Activated naive CD8-positive, alpha-beta T cell treated with anti-CD3 and anti-CD28 coated beads, Interleukin-2, amount 50 U/mL, for 24 hours (primary cell): ENCODE measurements at places on chromosomes 1 and 21.
A peak's percentile ranks its signal among the peaks of the same experiment; 100 is the strongest.

GRCh38 chr21:41000838-41001237, 153.9 kb upstream of the DSCAM start:
- H3K4me3 ChIP-seq: no peak overlapping the region
- no peak for DNase-seq
- no peaks in the 10 kb centered on the region for H3K4me1 ChIP-seq
- no peaks in the 10 kb centered on the region for H3K36me3 ChIP-seq

DNA sequence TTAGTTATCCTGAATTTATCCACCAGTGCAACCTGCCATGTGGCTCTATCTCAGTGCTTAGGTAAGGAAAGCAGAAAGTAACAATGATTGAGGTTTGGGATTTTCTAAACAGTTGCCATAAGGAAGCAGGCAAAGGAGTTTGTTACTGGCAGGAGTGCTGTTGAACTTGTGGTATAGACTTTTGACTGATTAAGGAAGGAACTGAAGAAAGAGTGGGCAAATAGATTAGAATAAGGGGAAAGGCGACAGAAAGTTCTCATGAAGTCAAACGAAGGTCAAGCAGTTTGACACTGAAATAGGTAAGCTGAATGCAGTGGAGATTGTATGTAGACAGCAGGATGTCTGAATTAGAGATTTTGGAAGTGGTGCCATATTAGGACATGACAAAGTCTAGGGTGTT, 24.2 kb upstream of the CR2 start:
- H3K27me3 ChIP-seq: peaks cover 13% of the 10 kb centered on the region
- H3K27ac ChIP-seq: no peak overlapping the region

DNA sequence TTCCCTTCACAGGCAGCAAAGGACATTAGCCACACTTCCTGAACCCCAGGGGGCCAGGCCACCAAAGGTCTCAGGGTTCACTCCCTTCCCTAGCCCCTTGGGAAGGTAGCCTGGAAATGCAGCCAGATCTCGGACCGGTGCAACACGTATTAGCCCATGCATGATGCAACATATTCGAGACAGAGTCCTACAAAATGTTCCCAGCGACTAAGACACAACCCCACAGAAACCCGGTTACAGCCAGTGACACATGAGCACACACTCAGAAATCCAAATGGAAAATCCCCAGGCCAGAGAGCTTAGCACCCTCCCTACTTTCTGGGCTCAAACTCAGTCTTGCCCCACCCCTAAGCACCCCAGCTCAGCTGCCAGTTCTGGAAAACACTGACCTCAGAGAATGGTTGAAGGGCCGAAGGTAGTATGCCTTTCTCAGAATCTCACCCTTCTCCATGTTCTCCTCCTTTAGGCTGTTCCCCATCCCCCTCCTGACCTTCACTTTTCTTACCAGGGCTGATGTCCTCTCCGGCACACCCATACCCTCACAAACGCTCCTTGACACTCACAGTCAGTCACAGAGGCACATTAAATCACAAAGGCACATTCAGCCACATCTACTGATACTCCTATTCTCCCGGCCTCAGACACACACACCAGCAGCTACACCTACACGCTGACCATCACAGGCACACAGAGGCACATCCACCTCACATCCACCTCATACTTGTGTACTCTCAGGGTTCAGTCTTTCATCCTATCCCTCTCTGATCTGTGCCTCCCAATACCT, at the start of gene TSPAN1:
Gene TSPAN1 (plus strand): TSS at position 640 of the 784 bp plus-strand sequence. CDS start 6,021 bp downstream, outside the sequence.
- H3K27me3 ChIP-seq: no peaks in the 10 kb centered on the region
- H3K36me3 ChIP-seq: no peaks in the 10 kb centered on the region
- H3K27ac ChIP-seq: no peak within 1 kb of the TSS
- H3K4me1 ChIP-seq: no peaks in the 10 kb centered on the region
- no peak within 1 kb of the TSS for H3K4me3 ChIP-seq

DNA sequence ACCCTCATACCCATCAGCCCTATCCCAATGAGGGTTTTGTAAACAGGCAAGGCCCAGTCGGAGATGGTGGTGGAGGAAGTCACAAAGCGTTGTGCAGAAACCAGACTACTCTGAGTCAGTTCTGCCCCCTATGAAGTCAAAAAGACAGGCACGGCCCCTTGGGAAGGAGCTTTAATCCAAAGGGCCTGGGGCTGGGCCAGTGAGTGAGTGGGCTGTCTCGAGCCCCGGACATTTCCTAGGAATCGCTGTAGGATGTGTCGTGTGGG, 442 bp upstream of the AHCYL1 start:
- H3K27ac ChIP-seq: no peak overlapping the region
- peaks cover 41% of the 10 kb centered on the region for H3K4me1 ChIP-seq
- H3K36me3 ChIP-seq: peaks cover 26% of the 10 kb centered on the region
- DNase-seq: no peak
- H3K27me3 ChIP-seq: no peaks in the 10 kb centered on the region

- peaks cover 3% of the 10 kb centered on the region for H3K4me1 ChIP-seq
- no peak for DNase-seq
- no peak overlapping the region for H3K27ac ChIP-seq
- H3K4me3 ChIP-seq: no peak overlapping the region
- no peaks in the 10 kb centered on the region for H3K36me3 ChIP-seq
Measured at GRCh38 chr1:20102875-20103274, 16.5 kb downstream of the PLA2G2D start.

DNA sequence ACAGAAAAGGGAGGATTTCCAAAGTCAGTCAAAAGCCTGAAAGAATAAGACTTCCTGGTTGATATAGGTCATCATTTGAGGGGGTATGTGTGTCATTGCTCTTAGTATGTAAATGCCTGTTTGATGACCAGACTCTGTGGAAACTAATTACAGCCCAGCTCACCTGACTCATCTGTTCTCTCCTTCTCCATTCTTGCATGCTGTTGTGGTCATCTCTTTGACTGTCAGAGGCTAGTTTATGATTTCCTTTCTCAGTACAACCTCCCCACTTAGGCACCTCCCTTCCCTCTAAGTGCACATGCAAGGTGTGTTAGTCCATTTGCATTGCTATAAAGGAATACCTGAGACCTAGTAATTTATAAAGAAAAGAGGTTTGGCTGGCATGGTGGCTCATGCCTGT, 2.4 kb upstream of the C1orf116 start:
- no peak overlapping the region for H3K27ac ChIP-seq
- DNase-seq: no peak
- H3K36me3 ChIP-seq: no peaks in the 10 kb centered on the region
- peaks cover 40% of the 10 kb centered on the region for H3K27me3 ChIP-seq
- no peak overlapping the region for H3K4me3 ChIP-seq

DNA sequence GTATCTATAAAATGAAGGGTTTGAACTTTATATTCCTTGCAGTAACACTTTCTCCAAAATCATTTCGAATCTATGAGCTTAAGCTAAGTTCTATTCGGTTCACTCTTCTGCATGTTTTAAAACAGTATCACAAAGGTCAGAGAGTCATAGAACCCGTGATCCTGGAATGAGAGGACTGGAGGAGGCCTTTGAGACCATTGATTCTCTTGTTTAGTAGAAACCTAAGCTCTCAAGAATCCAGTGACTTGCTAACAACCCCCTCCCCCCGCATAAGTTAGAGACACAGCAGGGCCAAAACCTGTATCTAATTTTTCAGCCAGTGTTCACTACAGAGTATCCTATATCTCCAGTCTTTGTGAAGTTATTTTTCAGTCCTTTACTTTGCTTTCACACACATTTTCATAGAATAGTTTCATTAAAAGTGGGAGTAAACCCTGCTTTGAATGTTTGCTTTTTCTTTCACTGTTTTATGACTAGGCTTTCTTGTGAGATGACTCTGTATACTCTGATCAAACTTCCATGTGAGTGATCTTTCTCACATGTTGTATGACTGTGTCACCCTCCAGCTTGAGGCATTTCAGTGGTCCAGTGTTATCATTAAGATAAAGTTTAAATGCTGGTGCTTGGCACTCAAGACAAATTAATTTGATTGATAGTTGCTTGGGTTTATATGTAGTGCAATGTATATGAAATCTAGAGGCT, 275.4 kb upstream of the SGIP1 start:
- peaks cover 82% of the 10 kb centered on the region for H3K4me1 ChIP-seq
- no peaks in the 10 kb centered on the region for H3K36me3 ChIP-seq
- DNase-seq: no peak

GRCh38 chr1:178659789-178660208, 65.2 kb upstream of the RALGPS2 start:
- H3K36me3 ChIP-seq: no peaks in the 10 kb centered on the region
- peaks cover 10% of the 10 kb centered on the region for H3K4me1 ChIP-seq
- H3K27me3 ChIP-seq: peaks cover 14% of the 10 kb centered on the region

GRCh38 chr1:168836469-168836868, 107.5 kb upstream of the DPT start:
- H3K27ac ChIP-seq: no peak overlapping the region
- peaks cover 12% of the 10 kb centered on the region for H3K4me1 ChIP-seq
- no peaks in the 10 kb centered on the region for H3K36me3 ChIP-seq
- no peak for DNase-seq
- H3K27me3 ChIP-seq: no peaks in the 10 kb centered on the region

DNA sequence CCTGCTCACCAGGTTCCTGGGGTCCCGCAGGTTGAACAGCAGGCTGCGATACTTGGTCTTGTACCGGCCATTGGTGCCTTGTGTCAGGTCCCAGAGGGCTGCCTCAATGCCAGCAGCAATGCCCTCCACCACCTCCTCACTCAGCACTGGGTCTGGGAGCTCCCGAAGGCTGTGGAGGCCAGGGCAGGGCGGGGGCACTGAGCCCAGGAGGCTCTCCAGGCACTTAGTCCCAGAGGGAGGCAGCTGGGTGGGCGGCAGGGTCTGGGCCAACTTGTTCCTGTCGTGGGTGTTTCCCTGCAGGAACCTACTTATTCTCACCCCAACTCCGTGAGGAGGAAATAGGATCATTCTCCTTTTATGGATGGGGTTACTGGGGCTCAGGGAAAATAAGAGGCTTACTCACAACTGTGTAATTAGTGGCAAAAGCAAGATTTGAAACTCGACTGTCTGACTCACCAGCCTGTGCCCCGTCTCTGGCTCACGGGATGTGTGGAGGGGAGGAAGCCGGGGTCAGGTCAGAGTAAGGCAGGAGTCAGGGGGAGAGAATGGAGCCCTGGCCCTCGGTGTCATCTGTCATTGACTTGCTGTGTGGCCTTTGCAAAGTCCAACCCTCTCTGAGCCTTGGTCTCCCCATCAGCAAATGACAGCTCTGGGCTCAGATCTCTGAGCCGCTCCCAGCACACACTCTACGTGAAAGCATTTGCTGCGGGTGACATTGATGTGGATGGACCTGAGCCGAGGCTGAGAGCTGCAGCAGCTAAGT, 17.2 kb downstream of the SPOCD1 start:
- peak; percentile 24 for DNase-seq
- H3K4me3 ChIP-seq: no peak overlapping the region
- peaks cover 12% of the 10 kb centered on the region for H3K4me1 ChIP-seq
- H3K36me3 ChIP-seq: no peaks in the 10 kb centered on the region

- H3K27ac ChIP-seq: no peak overlapping the region
- no peak for DNase-seq
- H3K36me3 ChIP-seq: peaks cover 4% of the 10 kb centered on the region
- H3K4me1 ChIP-seq: no peaks in the 10 kb centered on the region
- H3K27me3 ChIP-seq: no peaks in the 10 kb centered on the region
Measured at GRCh38 chr21:42567214-42567555, 53.5 kb downstream of the SLC37A1 start.

GRCh38 chr1:166129006-166129405, 37.8 kb downstream of the FAM78B start:
- peaks cover 2% of the 10 kb centered on the region for H3K27me3 ChIP-seq
- H3K4me1 ChIP-seq: no peaks in the 10 kb centered on the region
- DNase-seq: no peak
- H3K27ac ChIP-seq: no peak overlapping the region
- no peak overlapping the region for H3K4me3 ChIP-seq
- no peaks in the 10 kb centered on the region for H3K36me3 ChIP-seq

- no peaks in the 10 kb centered on the region for H3K36me3 ChIP-seq
- H3K4me1 ChIP-seq: no peaks in the 10 kb centered on the region
- H3K27ac ChIP-seq: no peak overlapping the region
- H3K4me3 ChIP-seq: no peak overlapping the region
- no peak for DNase-seq
Measured at GRCh38 chr1:242602001-242602400, 77.5 kb upstream of the PLD5 start.

DNA sequence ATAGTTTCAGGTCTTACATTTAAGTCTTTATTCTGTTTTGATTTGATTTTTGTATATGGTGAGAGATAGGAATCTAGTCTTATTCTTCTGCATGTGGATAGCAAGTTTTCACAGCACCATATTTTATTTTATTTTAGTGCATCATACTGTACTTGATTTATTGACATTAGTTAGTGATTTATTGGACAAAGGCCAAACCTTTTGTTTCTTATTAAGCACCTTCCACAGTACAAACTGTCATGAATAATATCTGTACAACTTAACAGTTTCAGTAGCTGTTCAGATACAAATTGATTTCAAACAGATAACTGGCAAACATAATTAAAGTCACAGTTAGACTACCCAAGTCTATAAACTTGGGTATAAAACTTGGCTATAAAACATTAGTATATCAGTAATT, 15.8 kb downstream of the CD1D start:
- DNase-seq: no peak
- no peaks in the 10 kb centered on the region for H3K36me3 ChIP-seq
- H3K27me3 ChIP-seq: peaks cover 17% of the 10 kb centered on the region
- H3K27ac ChIP-seq: no peak overlapping the region
- no peak overlapping the region for H3K4me3 ChIP-seq

DNA sequence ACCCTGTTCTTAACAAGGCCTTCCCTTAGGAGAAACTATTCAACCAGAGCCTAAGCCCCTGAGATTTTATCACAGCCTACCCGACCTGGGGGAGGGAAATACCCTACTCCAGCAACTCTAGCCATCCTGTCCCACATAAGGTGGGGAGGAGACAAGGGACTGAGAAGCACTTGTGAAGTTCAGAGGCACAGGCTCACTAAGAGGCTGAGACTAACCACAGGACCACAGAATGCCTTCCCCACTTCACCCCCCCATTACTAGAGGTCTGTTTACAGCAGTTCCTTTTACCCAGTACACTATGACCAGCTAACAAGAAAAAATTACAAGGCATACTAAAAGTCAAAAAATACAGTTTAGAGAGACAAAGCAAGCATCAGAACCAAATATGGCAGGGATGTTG, 86.8 kb downstream of the TEX35 start:
- peaks cover 3% of the 10 kb centered on the region for H3K27me3 ChIP-seq
- H3K4me3 ChIP-seq: no peak overlapping the region
- H3K27ac ChIP-seq: no peak overlapping the region
- no peak for DNase-seq
- H3K36me3 ChIP-seq: no peaks in the 10 kb centered on the region

DNA sequence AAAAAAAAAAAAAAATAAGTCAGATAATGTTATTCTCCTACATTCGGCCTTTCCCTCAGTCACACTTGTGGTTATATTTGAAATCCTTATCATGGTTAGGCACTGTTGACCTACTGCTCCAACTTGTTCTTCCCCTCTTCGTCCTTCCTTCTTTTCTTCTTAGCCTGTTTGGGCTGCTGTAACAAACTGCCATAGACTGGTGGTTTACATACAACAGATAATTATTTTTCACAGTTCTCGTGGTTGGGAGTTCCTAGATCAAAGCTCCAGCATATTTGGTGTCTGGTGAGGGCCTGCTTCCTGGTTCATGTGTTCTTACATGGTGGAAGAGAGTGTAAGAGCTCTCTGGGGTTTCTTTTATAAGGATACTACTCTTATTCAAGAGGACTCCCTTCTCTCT, 73.4 kb downstream of the RABGAP1L start:
- no peak overlapping the region for H3K4me3 ChIP-seq
- H3K4me1 ChIP-seq: no peaks in the 10 kb centered on the region
- H3K36me3 ChIP-seq: peaks cover 30% of the 10 kb centered on the region
- no peaks in the 10 kb centered on the region for H3K27me3 ChIP-seq
- no peak overlapping the region for H3K27ac ChIP-seq
